ENCODE measurements at places on chromosomes 2 and 18.

DNA sequence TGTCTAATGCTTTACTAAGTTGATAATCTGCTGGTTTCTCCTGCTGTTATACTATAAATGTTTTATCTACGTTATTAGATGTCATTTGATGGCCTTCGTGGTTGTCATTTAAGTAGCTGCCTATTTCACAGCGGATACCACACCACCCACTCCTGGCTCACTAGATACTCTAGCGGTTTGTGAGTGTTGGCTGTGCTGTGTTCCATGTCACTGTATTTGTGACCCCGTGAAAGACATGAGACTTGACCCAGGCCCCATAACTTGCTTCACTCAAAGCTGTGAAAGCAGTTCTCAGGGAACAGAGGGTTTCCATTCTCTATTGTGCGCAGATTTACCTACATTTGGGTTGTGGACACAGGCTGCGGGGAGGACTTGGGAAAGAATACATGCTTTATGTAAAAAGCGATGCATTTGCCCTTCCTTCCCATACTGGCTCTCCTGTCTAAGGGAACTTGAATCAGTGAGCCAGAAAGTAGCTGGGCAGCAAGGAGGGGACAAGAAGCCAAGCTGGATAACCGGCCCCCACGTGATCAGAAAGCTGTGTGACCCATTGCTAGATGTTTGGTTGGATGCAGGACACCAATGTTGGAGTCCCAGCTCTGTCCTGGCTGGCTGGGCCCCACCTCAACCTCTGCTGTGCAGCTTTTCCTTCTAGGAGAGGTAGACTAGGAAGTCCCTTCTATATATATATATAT lies 52.2 kb downstream of the PLB1 start:
- DNase-seq: peak; percentile 23

DNA sequence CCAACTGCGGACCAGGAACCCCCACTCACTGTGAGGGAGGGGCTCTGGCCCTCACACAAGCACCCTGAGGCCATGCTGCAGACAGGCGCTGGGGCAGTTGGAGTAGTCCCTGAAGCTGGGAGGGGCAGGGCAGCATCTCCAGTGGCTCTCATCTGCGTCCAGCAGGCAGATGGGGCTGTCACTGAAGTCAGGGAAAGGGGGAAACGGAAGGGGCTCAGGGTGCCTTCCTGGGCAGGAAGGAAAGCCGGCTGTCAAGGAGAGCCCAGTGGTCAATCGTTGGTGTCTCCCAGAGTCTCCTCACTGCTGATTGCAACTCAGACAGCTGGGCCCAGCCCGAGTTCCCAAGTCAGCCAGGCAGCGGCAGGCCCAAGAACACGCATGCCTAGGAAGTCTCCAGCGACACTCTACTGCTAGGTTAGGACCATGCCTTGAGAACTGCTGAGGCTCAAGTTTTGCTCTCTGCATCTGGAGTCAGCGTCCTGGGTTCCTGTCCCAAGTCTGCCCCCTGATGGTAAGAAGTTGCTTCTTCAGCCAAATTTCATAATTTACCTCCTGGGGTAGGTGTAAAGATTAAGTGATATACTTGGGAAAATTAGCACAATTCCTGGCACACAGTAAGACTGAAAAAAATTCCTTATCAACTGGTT lies 27.4 kb upstream of the NMUR1 start:
- DNase-seq: peak; percentile 74

GRCh38 chr2:28134262-28134812 lies 243.8 kb downstream of the BABAM2 start:
- no peak for DNase-seq

GRCh38 chr2:127664065-127664894 lies 11.1 kb downstream of the LIMS2 start:
- no peak for DNase-seq

DNA sequence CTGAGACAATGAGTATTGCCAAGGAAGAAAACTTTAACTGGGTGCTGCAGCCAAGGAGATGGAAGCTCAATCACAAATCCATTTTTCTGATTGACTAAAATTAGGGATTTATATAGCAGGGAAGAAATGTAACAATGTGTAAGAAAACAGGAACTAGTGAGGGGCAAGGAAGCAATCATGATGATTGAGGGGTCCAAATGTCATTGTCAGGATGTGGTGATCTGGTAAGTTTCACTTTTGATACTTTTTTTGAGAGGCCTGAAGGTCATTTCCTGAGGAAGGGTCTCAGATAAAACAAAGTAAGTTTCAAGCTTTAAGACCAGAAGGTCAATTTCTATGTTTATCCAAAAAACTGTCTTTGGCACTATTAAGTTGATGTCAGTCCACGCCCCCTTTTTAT lies 12.0 kb upstream of the GCC2 start:
- no peak for DNase-seq

GRCh38 chr18:12409469-12409868 lies 1.7 kb downstream of the PRELID3A start:
- DNase-seq: no peak

DNA sequence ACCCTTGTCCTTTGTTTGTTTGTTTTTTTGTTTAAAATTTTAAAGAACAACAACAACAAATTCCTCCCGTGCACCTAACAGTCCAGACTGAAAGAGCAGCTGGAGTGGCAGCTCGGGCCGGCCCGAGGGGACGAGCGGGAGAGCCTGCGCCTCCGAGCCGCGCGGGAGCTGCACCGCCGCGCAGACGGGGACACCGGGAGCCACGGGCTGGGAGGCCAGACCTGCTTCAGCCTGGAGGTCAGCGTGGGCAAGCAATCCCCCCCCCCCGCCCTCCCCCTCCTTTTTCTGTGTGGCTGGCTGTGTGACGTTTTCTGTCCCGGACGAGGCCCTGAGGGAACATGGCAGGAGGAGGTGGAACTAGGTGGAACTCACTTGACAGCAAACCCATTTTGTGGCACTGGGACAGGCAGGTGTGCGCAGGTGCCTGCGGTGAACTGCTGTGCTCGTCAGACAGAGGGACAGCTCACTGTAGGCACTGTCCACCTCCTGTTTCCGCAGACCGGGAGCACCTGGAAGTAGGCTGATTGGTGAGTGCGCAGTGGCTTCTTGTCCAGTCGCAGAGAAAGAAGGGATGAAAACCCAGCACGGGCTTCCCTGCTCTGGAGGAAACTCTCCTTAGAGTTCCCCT lies 80.6 kb downstream of the MTCL1 start:
- no peak for DNase-seq

GRCh38 chr18:13534631-13535030 lies 191.7 kb downstream of the FAM210A start:
- DNase-seq: no peak

GRCh38 chr2:50004667-50005066 lies 850.4 kb upstream of the FSHR start:
- no peak for DNase-seq

- no peak for DNase-seq
Observed at GRCh38 chr2:99153921-99154604, 679 bp downstream of the TSGA10 start.

DNA sequence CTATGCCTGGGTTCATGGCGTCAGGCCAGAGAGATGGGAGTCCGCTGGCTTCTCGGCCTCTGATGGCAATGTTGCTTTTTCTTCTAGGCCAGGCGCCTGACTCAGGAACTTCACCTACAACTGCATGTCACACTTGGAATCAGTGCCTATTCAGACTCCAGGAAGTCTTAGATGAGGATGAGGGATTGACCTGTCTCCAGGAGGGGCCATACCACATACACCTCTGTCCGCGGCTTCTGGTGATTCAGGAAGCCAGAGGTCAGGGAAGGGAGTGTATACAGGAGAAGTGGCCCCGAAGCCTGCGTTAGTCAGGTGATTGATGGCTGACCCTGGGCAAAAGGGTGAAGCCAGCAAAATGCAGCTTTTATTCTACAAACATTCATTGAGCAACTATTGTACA lies 109.1 kb upstream of the RMDN2 start:
- DNase-seq: no peak
